CD14-positive monocyte (primary cell): ENCODE measurements at places on chromosomes 16 and 17.
A peak's percentile ranks its signal among the peaks of the same experiment; 100 is the strongest.

GRCh38 chr17:17683710-17684365 lies 2.6 kb downstream of the RAI1 start:
- no peak for DNase-seq

GRCh38 chr17:7667656-7668406 lies 17.1 kb downstream of the ATP1B2 start:
- DNase-seq, result no peak

DNA sequence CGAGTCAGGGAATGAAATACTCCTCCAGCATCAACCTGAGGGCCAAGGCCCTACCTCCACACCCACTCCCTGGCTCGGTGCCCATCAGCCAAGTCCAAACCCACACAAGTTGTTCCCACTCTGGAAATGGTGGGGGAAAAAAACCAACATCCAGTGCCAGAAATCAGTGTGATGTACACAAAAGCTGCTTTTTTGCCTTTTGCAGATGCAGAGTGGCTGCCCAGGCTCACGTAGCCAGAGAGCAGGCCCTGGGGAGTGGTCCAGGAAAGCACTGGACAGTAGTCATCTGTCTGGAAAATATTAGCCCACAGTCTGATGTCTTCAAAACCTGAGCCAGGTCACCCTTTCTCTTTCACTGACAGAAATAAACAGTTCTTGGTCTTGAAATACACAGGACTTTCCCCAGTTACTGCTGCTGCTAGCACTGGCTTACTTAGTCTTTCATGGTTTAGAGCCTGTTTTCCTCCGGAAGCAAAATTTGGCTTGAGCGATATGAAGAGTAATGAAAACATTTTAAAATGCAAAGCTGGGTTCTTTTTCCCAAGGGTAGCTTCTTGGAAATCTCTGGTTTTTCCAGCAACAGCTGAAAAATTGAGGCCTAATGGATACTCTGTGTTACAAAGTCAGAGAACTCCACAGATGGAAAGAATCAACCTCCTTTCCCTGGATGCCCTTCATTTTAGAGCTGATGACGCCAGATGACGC lies 18.2 kb upstream of the NOS2 start:
- no peak for DNase-seq

DNA sequence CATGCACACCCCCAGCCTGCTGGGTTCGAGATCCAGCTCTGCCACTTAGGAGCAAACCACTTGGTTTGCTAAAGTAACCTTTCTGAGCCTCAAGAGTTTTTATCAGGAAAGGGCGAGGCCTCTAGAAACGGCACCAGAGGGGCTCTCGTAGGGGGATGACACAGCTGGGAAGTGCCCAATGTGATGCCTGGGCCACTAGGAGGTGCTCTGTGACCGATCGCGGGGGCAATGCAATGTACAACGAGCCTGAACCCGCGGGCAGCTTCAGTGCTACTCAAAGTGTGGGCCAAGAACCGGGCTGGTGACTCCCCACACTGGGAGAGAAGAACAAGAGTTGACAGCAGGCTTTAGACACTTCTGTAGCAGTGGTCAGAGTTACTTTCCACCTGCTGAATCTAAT lies 9.4 kb downstream of the C16orf89 start:
- DNase-seq, result peak; percentile 37

DNA sequence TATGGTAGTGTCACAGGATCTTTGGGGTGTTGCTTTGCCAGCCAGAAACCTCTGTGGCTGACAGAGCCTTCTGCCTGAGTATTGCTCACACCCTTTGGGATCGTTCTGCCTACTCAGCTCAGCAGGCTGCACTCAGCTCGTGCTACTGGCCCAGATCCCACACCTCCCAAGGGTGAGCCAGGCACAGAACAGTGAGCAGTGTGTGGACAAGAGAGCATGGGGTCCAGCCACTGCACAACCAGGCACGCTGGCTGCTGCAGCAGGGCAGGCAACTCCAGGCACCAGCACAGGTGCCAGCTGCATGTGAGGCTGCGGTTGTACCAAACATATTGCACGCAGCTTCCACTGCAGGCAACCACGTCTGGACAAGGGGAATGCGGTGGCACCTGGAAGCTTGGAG lies 84.9 kb downstream of the CYB561 start:
- DNase-seq, result no peak

GRCh38 chr16:11088074-11088730 lies 143.8 kb downstream of the CLEC16A start:
- no peak for DNase-seq
